ENCODE measurements at places on chromosomes 12 and 14.
A peak's percentile ranks its signal among the peaks of the same experiment; 100 is the strongest.

- no peaks in the 10 kb centered on the region for H3K4me1 ChIP-seq
- H3K4me3 ChIP-seq = no peak overlapping the region
- no peaks in the 10 kb centered on the region for H3K36me3 ChIP-seq
- no peak for DNase-seq
- no peaks in the 10 kb centered on the region for H3K27me3 ChIP-seq
- H3K27ac ChIP-seq = no peak overlapping the region
Measured at GRCh38 chr14:67859169-67859749, 39.7 kb downstream of the RAD51B start.

DNA sequence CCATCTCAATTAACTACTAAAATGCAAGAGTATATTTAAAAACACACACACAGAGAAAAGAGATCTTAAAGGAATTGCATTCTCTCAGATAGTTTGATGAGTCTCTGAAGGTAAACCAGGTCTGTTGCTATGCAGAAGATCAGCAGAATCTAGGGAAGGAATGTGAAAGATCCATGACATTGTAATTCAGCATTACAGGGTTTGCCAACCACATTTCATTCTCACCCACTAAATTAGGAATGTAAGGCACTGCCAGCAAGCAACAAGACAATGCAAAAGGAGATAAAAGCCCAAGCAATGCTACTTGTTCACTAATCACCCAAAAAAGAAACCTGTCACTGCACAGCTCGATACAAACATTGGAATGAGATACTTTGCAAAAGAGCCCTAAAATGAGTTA lies 106.3 kb downstream of the LRIG3 start:
- no peak overlapping the region for H3K27ac ChIP-seq
- H3K27me3 ChIP-seq = no peaks in the 10 kb centered on the region
- no peaks in the 10 kb centered on the region for H3K4me1 ChIP-seq
- no peak for DNase-seq
- no peak overlapping the region for H3K4me3 ChIP-seq

DNA sequence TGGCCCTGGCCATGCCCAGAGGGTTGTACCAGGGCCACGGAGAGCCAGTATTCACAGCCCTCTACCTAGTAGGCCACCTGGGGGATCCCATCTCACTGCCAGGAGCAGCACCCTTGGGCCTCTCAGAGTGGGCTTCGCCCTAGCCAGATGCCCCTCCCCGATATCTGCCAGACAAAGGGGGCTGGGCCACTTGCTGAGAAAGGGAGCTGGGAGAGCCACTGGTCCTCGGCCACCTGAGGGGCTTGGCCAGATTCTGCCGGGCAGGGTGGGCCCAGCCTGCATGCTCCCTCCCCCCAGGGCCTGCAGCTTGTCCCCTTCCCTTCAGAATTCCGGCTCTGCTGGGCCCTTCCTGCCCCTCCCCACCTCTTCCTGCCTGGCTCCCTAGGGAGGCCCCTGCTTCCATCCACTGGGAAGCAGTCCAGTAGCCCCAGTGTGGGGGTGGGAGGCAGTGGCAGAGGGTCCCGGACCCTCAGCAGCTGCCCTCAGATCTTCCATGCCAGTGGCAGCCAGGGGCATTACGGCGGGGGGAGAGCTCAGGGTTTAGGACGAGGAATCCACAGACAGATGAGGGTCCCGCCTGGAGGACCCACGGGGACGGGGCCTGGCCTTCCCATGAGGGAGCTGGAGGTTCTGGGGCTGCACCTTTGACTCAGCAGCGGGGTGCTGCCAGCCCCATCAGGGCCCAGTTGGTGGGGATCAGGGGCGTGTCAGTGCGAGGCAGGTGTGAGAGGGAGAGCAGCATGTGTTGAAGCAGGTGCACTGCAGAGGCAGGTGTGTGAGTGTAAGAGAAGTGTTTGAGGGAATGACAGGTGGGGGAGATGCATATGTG lies 2.4 kb downstream of the CRIP2 start:
- H3K36me3 ChIP-seq = no peaks in the 10 kb centered on the region
- no peak overlapping the region for H3K27ac ChIP-seq
- peaks cover 80% of the 10 kb centered on the region for H3K4me1 ChIP-seq
- no peak for DNase-seq
- no peaks in the 10 kb centered on the region for H3K27me3 ChIP-seq

DNA sequence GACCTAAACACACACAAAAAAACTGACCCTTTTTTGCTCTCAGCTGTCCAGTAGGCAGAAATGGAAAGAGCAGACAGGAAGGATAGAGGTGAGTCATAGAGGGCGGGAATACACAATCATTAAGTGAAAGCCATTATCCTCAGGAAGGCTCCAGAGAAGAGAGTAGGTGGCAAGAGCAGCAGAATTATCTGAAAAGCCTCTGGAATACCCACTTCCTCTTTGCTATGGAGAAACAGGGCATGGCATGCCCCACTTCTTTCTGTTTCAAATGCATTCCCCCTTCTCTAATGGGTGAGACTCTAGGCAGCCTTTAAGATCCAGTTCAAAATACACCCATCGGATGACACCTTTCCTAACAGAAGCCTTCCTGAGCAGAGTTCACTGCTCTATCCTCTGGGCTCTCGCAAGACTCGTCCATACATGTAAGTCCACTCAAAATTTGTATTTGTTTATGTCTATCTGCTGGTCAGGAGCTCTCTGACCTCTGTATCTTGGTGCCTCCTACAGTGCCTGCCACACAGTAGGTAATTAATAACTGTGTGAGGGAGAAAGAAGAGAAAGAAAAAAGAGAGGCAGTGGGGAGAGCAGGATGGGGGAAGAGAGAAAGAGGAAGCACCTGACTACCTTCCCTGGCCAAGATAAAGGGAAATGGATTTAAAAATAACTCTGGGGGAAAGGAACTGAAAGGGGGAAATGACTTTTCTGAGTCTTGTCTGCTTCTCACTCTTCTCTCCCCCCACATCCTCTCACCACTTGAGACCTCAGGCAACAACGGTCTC lies 8.5 kb downstream of the KLHL33 start:
- peaks cover 15% of the 10 kb centered on the region for H3K4me1 ChIP-seq
- peak; percentile 55 for DNase-seq

- DNase-seq = no peak
- no peak overlapping the region for H3K27ac ChIP-seq
- no peaks in the 10 kb centered on the region for H3K36me3 ChIP-seq
- peaks cover 28% of the 10 kb centered on the region for H3K4me1 ChIP-seq
- H3K27me3 ChIP-seq = no peaks in the 10 kb centered on the region
Measured at GRCh38 chr12:132559652-132560363, 50.6 kb downstream of the LRCOL1 start.

GRCh38 chr12:123150275-123150743 lies 581 bp downstream of the PITPNM2 start:
- H3K36me3 ChIP-seq = peaks cover under 1% of the 10 kb centered on the region
- H3K27ac ChIP-seq = peak overlapping the region; percentile 51
- H3K27me3 ChIP-seq = no peaks in the 10 kb centered on the region

DNA sequence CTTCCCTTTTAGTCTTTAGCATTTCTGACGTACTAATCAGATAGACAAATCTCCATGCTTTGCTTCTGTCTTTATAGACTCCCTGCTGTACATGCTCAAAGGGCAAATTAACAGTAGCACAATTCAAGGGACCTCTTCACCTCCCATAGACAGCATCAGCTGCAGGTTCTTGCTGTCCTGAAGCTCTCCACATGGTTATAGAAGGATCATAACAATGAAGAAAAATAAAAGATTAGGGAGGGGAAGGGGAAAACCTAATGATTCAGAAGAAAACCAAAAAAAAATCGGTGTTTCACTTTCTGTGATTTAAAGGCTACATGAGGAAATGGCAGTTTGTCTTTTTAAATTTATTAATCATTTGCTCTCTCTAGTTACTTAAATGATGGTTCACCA lies 155.5 kb downstream of the PTCSC3 start:
- peak overlapping the region; percentile 70 for H3K4me3 ChIP-seq
- no peak overlapping the region for H3K27ac ChIP-seq
- no peaks in the 10 kb centered on the region for H3K27me3 ChIP-seq

DNA sequence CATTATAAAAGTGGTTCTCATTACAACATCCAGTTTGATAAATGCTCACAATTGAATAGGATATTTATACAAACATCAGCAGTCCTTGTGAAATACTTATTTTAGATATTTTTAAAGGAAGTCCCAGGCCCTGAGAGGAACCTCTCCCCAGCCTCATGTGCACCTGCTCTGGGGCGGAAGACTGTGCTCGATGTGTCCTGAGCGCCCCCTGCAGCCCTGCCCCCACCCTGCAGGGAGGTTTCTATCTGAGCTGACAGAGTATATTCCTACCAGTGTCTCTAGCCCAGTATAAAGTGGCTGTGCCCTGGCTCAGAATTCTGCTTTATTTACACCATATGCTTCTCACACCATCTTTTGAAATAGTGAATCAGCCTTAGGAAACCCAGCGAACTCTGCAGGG lies 1349.1 kb downstream of the TMEM121 start:
- H3K27me3 ChIP-seq = peaks cover 18% of the 10 kb centered on the region
- H3K4me1 ChIP-seq = no peaks in the 10 kb centered on the region
- H3K27ac ChIP-seq = no peak overlapping the region
- H3K4me3 ChIP-seq = no peak overlapping the region

DNA sequence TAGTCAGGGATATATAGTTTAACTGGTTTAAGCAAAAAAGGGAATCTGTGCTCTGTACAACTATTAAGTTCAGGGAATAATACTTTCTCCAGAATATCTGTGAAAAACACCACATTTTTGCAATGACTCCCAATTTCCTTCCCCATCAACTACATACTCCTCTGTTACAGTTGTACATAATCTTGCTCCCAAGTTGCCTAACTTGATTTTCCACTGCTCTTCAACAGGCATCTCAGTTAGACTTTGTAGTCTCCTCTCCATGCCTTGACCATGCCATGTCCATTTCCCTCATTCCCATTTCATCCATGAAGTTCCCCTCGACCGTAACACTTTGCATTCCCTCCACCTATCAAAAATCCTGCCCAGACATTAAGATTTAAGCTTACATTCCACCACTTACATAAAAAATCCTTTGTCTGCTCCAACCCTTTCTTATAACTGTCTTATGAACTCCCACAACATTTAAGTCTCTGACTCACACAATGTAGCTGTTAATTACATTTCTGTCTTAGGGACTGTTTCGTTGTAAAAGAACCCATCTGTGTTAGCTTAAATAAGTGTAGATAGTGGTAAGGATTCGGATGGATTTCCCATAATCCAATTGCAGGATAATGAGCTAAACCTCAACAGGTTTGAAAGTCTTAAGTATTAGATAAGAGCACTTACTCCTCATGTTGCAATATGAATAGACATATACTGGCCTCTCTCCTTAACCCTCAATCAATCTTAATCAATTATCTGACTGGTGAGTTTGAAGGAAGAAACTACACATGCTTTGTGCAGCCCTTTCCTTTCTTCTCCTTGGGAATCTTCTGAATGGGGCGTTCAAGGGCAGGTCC lies 156.5 kb downstream of the PAWR start:
- no peak for DNase-seq
- H3K4me1 ChIP-seq = no peaks in the 10 kb centered on the region

DNA sequence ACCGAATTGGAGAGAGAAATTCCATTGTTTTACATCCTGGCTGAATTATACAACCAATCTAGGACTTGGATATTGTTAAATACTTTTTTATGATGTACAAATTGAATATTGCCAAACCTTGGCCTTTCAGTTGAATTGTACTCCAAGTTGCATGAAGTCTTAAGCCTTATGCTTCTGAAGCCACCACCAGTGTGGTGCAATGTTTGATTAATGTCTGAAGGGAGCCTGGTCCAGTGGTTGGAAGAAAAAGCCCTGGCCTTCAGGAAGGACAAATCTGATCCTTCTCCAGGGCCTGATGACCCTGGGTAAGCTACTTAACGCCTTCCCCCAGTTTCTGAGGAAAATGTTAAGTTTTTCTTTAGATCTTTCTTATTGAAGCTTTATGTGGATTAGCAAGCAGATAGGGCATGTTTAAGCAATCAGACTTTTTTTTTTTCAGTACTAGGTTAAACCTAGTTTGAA lies 72.0 kb downstream of the PAPOLA start:
- no peak for DNase-seq
- H3K36me3 ChIP-seq = peaks cover 9% of the 10 kb centered on the region
- no peak overlapping the region for H3K27ac ChIP-seq
- no peak overlapping the region for H3K4me3 ChIP-seq
- no peaks in the 10 kb centered on the region for H3K27me3 ChIP-seq
